ENCODE measurements at places on chromosomes 16 and 17.

DNA sequence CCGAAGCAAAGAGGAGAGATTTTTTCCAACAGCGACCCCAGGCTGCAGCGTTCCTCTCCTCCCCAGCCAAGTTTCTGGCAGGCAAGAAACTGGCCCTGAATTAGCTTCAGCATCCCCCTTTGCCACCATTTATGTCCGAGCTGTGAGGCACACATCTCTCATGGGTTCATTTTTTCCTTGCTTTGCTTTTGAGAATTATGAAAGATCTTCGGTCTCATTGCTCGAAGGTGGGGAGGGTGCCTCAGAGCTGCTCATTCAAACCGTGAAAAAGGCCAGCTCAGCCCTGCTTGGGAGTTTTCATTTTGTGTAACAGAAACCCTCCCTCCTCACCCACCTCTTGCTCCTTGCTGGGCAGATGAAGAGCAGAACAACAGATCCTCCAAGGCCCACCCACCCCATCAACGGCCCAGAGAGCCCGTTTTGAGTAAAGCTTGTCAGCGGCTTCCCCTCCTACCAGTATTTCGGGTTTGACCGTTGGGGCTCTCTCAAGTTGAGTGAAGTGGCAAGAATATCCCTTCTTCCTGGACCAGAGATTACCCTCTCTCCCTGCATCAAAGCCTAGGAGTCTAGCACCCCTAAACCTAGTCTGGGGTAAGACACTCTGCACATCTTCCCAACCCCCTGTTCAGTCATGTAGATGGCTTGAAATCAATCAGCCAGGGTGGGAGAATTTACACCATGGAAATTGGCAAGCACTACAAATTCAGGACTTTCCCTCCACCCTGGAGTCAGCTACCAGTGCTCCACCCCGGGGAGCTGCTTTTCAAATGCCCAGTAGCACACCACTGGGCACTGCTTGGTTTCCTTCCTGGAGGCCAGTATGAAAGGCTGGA lies 1.8 kb downstream of the CCR7 start:
- no peak for DNase-seq

DNA sequence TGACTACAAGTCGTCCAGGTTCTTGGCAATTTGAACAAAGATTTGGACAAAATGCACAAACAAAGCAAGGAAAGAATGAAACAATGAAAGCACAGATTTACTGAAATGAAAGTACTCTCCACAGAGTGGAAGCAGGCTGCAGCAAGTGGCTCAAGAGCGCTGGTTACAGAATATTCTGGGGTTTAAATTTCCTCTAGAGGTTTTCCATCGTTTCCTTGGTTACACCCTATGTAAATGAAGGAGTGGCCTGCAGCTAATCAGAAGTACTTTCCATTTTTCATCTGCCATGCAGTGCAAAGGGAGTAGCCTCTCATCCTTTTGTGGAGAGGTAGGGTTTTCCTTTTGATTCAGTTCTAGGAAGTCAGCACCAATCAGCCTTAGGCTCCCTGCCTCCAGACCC lies 11.8 kb downstream of the STXBP4 start:
- DNase-seq = no peak

GRCh38 chr17:4678448-4679026 lies 25.4 kb downstream of the PELP1 start:
- DNase-seq = peak; percentile 98

DNA sequence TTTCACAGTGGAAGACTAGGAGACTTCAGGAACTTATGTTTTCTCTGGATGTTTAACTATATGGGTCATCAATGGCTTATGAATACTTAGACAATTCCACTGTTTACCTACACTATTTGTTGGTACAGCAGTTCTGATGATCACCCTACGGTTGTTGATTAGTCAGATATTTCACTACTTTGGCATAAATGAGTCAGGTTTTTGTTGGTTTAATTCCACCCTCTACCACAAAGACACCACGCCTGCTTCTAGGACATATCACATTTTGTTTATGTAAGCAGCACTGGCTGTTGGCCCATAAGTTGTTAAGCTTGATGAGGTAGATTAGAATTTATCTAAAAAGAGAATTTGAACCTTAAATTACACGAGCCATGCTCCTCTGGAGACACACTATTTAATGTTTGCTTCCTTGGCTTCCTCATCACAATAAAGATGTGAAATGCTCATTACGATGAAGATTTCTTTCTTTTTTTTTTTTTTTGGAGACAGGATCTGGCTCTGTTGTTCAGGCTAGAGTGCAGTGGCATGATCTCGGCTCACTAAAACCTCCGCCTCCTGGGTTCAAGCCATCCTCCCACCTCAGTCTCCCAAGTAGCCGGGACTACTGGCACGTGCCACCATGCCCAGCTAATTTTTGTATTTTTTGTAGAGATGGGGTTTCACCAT lies 4.3 kb downstream of the GDE1 start:
- peak; percentile 57 for DNase-seq

GRCh38 chr17:21397341-21398190 lies 21.4 kb downstream of the KCNJ12 start:
- peak; percentile 56 for DNase-seq

DNA sequence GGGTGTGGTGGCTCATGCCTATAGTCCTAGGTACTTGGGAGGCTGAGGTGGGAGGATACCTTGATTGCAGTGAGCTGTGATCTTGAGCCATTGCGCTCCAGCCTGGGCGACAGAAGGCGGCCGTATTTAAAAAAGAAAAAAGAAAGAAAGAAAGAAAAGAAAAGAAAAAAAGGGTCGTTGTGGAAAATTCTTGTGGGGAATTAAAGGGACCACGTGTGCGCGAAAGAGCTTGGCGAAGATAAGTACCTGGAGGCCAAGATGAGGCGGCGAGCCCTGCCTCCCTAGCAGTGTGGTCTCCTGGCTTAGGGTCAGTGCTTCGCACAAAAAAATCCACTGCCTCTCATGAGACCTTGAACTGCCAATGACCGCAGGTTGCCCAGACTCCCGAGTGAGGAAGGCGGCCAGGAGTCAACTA lies 728 bp upstream of the NMT1 start:
- DNase-seq = no peak

DNA sequence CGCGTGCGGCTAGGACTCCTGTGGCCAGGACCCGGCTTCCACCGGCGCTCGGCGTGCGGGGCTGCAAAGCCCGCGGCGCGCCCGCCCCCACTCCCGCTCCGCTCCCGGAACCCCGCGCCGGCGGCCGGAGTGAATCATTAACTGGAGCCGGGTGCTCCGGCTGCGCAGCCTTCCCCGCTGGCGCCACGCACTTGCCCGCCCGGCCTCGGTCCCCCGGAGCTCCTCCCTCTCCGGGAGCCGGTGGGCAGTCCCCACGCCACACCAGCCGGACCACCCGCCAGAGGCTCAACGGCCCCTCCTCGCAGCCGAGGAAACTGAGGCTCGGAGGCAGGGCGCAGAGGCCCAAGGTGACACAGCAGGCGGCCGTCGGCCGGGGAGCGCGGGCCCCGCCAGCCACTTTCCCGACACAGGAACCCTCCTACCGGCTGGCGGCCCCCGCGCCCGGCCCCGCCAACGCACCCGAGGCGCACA lies 580 bp downstream of the BCAR1 start:
- DNase-seq = no peak

DNA sequence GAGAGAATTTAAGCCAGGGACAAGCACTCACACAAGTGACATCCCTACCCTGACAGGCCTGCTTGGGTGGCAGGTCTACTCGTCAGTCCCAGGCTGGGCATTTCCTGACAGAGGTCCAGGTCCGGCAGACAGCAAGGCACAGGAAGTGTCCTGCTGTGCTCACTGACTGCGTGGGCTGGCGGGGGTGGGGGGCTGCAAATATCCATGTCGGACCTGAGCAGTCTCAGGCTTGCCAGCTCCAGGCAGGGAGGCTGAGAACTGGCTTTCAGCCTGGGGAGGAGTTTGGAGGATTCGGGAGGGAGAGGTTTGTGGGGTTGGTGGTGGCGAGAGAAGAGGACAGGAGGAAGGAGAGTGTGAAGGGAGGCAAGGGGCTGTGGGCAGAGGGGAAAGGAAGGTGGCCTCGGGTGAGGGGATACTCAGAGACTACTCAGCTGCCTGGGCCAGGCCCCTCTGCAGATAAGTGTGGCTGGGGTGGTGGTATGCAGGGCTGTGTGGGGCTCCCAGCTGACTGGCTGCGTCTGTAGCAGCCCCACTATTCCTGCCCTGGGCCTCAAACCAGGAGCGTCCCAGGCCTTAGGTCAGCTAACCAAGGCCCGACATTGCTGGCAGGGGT lies 7.8 kb downstream of the HIC1 start:
- DNase-seq = peak; percentile 59

DNA sequence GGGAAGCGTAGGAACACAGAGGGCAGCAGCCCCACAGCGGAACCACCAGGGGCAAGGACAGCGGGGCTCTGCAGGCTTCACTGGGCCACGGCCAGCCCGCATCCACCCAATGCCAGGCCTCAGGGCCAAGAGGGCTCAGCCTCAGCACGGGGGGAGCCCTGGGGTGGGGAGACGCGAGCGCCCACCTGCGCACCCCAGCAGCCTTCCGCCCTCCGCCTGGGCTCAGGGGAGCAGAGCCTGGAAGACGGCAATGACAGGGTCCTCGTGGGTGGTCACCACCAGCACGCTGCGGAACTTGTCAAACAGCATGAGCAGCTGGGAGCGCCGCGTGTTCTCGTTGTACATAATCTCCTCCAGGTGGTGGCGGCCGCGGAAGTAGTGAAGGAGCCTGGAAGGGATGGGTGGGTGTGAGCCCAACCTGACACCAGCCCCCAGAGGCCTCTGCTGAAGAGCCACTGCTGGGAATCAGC lies 8.5 kb downstream of the MPG start:
- no peak for DNase-seq

DNA sequence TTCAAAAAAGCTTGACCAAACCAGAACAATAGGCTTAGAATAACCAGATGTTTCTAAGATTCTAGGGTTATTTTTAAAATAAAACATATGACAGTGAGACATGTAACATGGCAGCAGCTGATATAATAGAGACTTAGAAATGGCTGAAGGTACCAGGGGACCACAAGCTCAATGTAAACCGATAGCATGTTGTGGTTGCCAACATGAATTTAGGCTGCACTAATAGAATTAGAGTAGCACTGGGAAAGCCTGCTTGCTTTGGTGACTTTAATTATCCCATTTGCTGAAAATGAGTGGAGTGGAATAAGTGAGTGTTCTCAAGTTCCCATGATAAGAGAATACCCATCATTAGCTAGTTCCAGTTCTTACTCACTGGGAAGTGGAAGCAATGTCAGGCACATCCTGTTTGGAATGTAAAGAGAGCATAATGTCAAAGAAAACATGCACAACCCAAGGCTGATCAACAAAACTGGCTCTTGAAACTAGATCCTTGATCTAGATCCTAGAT lies 621.2 kb upstream of the CDH5 start:
- no peak for DNase-seq

DNA sequence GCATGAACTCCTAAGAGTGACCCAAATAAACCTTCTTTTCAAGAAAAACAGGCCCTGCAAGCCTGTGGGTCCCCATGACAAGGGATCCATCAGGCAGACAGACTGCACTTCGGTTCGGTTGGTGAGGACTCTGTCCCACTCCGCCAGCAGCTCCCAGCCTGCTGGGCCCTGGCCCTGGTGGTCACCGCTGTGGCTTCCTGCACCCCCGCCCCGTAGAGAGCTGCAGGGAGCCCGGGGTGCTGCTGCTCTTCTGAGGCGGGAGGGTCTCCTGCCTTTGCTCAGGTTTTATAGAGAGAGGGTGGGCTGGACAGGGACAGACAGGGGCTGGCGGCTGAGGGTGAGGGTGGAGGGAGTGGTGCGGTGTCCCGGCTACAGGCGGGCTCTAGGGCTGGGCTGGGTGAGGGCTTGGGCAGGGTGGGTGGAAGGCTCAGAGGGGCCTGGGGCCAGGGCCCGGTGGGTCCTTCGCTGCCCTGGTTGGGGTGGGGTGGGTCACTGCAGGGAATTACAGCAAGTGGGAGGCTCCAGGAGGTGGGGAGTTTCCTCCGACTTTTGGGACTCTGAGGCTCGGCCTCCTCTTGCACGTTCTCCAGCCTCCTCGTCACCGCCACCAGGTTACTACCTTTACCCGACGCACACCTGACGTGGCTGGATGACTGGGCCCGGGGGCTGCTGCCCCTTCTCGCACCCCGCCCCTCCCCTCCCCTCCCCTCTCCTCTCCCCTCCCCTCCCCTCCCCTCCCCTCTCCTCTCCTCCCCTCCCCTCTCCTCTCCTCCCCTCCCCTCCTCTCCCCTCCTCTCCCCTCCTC lies 90.2 kb upstream of the CBX4 start:
- DNase-seq = no peak

- DNase-seq = no peak
These were observed 7.4 kb upstream of the PSMC5 start for GRCh38 chr17:63819585-63820537.
